Effector CD4-positive, alpha-beta T cell (primary cell): ENCODE measurements at places on chromosomes 12 and 14.
A peak's percentile ranks its signal among the peaks of the same experiment; 100 is the strongest.

DNA sequence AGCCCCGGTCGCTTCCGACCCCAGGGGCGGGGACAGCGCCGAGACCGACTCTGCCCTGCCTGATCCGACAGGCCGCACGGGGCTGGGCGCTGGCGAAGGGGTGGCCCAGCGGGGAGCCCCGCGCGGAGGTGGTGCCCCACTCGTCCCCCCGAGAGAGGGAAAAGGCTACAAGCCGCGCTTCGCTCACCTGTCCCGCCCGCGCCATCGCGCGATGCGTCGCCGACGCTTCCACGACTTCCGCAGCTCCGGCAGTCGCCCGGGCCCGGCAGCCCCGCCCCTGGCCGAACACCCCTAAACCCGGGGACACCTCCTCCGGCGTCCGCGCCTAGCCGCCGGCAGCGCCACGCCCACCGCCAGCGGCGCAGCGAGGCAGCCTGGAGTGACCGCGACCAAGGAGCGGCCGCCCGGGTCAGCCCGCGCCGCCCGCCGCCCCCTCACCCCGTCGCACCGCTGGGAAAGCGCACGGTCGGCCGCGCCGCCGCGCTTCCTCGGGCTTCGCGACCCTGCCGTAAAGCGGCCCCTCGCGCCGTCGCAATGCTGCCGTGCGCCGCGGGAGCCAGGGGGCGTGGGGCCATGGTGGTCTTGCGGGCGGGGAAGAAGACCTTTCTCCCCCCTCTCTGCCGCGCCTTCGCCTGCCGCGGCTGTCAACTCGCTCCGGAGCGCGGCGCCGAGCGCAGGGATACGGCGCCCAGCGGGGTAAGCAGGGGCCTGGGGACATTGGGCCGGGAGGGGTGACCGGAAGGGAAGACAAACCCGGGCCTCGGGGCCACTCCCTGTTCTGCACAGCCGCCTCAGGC lies at the start of the genes BAG5 and COA8:
Gene BAG5 (minus strand): TSS at position 229 of the 797 bp plus-strand sequence. CDS start 1,493 bp downstream, outside the sequence.
Gene COA8 (plus strand): TSS at position 532 of the 797 bp plus-strand sequence. CDS start 42 bp downstream, at position 574.
- DNase-seq = peak; percentile 84

- DNase-seq = no peak
These were observed 19.4 kb upstream of the FLVCR2 start for GRCh38 chr14:75559045-75559444.

- no peak for DNase-seq
These were observed 390.1 kb upstream of the PDE3A start for GRCh38 chr12:19978193-19978592.

- DNase-seq = no peak
These were observed 116.6 kb downstream of the GCH1 start for GRCh38 chr14:54785778-54786770.

- DNase-seq = no peak
These were observed 1.1 kb downstream of the HPD start for GRCh38 chr12:121857322-121858246.

DNA sequence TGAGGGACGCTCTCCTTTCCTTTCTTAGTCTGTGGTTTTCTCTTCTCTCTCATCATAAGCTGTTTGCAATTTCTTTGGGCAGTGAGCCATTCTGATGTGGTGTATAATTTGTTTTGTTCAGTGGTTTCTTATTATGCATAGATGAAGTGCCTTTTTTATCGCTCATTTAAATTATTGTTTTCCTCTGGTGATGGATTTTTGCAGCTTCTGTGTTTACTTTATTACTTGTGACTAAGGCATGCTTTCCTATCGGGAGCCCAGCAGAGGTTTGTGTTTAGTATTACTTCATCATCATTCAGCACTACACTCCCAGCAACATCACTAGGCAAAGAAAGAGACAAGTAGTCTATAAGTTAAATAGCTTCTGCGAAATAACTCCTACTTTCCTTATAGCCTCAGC lies 586.6 kb upstream of the NOVA1 start:
- no peak for DNase-seq

DNA sequence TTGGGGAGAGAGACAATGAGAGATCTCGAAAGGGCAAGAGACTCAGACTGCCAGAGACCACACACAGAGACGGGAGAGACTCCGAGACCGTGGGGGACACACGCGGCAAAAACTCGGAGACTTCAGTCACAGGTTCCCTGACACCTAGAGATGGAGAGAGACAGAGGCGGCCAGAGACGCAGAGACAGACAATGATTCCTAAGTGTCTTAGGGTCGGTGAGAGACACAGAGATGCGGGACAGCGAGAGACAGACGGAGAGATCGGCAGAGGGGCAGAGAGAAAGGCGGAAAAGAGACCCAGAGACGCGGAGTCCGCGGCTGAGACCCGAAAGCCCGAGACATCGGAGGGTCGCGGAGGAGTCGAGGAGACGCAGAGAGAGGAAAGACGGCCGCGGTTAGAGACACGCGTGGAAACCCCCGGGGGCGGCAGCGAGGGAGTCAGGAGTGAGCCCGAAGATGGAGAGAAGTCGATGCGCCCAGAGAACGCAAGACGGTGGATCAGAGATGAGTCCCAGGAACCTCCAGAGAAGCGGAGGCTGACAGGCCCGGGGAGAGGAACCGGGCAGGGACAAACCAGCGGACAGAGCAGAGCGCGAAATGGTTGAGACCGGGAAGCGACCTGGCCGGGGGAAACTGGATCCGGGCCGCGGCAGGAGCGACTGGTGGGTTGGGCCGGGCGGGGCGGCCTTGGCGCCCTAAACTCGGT lies 7.8 kb downstream of the LHX5 start:
- DNase-seq = no peak

GRCh38 chr12:85530456-85530855 lies 250.4 kb downstream of the ALX1 start:
- DNase-seq = no peak

- no peak for DNase-seq
These were observed 56.0 kb upstream of the ACSS3 start for GRCh38 chr12:81021834-81022233.

- no peak for DNase-seq
These were observed 17.5 kb downstream of the AQP6 start for GRCh38 chr12:49990273-49990672.

DNA sequence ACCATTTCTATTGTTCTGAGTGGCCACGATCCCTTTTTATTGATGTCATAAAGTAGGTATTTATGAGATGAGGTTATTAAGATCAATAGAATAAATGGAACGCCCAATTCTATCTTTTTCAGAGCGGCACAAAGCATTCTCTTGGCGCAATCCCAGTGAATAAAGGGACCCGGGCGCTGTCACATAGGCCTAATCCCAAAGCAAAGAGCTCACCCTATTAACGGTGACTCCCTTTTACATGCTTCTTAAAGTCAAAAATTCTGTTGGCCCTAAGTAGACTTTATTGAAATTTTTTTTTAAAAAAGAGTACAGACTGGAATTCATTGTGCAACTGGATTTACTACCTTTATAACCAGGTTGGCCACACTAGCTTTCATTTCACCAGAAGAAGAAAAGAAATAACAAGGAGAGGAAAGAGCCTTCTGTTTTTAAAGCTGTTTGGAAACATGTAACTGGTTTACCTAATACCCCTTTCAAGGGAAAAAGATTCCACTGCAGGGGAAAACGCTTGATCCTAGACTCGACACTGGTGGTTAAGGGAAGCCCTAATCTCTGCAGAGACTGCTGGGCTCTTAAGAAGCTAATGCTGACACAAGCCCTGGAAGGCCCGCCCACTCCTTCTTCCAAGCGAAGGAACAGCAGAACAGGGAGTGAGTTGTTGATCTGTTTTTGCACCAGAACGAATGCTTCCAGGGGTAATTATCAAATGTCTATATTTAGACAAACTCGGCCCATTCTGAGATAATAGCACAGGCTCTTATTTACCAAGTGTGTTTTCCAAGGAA lies 381.2 kb downstream of the BCL11B start:
- DNase-seq = no peak

GRCh38 chr14:43313719-43314118 lies 1193.4 kb downstream of the FSCB start:
- no peak for DNase-seq

DNA sequence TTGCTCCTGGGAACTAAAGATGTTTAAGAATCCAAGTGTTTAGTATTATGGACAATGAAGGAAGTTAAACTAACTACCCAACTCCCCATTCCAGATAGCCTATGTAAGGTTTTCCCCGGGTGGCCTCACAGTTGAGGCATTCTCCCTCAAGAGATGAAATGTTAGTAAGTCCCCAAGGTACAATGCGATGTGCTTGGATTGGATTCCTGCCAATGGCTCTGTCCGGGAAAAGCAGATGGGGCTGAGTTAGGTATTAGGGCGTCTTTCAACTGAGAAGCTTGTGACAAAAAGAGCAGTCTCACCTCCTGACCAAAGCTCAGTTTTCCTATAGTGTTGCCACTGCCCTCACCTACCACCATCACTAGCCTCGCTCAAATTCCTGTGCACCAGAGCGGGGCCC lies 64.8 kb upstream of the E2F7 start:
- DNase-seq = no peak

DNA sequence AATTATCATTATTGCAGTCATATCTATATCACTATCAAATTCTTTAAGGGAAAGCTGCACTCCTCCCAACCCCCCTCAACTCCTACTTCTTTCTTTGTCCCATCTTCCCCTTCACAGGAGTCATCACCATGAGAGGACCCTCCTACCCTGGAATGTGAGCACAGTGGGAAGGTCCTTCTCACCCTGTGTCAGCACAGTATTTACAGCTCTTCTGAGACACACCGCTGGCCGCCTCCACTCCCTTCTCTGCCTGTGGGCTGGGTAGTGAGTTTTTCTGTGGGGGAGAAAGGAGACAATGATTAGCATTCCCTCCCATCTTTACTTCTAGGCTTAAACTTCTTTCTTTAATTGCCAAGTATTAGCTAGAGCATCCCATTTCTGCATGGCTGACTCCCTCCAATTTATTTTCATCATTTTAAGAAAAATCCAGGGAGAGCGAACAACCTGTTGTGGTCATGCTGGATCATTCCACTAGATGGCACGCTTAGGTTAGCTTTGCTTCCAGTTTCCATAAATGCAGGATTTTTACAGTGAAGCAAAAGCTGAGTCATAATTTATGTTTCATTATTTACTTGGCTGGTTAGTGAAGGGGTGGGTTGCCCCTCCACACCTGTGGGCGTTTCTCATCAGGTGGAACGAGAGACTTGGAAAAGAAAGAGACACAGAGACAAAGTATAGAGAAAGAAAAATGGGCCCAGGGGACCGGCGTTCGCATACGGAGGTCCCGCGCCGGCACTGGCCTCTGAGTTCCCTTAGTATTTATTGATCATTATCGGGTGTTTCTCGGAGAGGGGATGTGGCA lies 188.5 kb downstream of the ALX1 start:
- no peak for DNase-seq

DNA sequence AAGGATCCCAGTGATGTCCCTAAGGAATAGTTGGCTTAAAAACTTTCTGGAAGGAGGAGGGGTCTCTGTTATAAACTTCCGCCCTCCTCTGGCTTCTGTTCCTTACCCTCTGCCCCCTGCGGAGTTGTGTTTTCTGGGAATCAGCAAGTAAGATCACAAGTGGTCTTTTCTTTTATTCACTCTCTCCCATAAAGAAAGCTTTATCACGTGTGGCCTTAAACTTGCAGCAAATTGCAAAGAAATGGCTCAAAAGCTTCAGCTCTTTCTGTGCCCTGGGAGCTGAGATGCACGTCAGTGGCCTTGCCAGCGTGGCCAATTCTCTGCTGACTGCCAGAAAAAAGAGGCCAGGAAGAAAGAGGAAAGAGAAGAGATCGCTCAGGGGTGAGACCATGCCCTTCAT lies at the start of gene SLCO1C1:
Gene SLCO1C1 (plus strand): TSS at position 101 of the 400 bp plus-strand sequence. CDS start 4,245 bp downstream, outside the sequence.
- DNase-seq = no peak

- no peak for DNase-seq
These were observed 70.9 kb downstream of the FERMT2 start for GRCh38 chr14:52879958-52880357.

DNA sequence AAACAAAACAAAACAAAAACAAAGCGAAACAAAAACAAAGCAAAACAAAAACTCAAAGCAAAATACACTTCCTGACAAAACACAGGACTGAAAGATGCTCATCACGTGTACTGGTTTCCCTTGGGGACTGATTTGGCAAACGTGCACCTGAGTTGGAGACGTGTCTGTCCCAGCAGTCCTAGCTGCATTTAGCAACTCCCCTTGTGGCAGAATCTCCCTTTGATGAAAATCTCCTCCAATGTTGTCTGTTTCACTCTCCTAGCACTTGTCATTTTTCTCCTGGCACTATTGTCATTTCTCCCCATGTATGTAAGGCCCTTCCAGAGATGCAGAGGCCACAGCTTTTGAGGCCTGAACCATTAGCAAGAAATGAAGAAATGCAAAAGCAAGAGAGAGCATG lies 6.8 kb upstream of the SLC24A4 start:
- no peak for DNase-seq
